Anterior cingulate cortex (tissue), 58 donors: ENCODE measurements at places on chromosomes 5 and 9.
A peak's percentile ranks its signal among the peaks of the same experiment; 100 is the strongest.

DNA sequence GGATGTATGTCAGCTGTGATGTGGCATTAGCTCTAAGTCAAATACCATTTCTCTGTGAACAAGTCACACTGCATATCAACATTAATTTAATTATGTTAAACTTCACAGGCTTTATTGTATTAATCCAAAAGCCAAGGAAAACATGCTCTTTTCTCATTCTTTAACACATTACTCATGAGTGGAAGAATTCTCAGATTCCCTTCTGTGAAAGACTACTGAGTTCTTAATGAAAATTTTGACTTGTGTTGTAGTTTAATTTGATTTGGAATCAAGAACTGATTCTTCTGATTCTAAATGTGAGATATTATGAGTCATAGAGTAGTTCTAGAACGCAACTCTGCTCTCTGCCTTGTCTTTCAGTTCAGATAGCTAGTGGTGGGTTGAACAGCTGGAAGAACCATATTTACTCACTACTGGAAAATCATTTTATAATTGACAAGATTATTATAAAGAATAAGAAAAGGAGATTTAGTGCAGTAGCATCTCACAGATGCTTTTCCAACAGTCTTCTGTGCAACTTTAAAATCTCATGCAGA is 90.6 kb downstream of the VCAN start:
- no peak for DNase-seq

DNA sequence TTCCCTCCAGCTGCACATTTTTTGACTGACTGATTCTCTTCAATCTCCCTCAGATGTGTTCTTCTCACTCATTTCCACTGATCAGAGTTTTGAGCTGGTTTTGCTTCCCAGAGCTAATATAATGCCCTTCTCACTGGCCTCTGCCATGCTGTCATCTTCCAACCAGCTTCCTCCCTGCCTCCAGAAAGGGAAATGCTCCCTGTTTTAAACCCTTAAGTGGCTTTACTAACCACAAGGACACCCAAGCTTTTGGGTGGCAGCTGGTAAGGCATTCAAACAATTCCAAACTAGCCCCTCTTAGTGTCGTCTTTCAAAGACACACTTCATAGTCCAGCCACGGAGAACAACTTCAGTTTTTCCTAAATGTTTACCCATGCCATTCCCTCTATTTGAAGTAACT is 172.5 kb downstream of the CRB2 start:
- no peak for DNase-seq

DNA sequence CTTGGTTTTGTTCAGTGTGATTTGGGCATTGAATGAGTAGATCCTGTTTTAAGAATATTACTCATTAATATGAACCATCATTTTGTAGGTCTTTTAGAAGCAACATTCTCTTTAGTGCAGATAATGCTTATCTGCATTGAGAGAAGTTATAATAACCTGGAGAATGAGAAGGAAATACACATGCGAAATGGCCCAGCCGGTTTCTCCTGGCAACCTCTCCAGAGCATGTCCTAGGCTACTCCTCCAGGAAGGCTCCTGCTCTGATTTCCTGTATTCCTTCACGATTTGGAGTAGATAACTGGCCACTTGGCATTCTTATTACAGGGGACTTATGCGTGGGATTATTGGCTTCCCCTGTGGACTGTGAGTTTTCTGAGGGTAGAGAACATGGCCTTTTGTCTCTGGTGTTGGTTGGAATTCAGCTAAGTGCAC is 12.6 kb downstream of the DAPK1 start:
- DNase-seq = no peak

DNA sequence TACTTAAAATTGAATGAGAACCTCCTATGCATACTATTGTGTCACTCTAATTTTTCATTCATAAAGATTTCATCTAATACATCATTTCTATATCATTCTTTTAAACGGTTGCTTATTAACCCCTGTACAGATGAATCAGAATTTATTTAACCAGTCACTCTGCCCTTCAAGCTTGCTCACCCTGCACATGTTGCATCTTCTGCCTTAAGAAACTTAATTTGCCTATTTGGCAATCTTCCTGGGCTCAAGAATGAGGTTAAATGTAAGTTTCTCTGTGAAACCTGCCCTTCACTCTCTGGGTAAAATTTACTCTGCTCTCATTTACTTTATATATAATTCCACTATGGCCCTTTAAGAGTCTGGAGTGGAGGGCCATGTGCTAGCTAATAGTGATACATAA is 434.7 kb upstream of the ZNF608 start:
- DNase-seq = no peak

- DNase-seq = no peak
Observed at GRCh38 chr5:56456002-56456401, 222.9 kb upstream of the ANKRD55 start.

DNA sequence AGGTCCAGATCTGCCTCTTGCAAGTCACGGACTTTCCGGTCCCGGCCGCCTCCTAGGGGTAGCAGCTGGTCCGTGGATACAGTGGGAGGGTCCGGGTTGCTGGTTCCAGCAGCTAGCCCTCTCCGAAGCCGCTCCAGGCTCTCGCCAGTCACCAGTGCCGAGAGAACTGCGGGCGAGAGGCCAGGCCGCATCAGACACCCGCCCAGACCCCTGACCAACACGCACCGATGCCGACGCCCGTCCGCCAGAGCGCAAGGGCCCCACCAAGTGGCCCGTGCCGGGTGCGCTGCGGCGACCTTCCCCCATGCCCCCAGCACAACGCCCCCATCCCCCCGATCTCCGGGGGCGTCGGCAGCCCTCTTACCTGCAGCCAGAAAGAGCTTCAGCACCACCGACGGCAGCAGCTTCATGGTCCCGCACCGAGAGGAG is 470 bp downstream of the HBEGF start:
- peak; percentile 39 for DNase-seq

DNA sequence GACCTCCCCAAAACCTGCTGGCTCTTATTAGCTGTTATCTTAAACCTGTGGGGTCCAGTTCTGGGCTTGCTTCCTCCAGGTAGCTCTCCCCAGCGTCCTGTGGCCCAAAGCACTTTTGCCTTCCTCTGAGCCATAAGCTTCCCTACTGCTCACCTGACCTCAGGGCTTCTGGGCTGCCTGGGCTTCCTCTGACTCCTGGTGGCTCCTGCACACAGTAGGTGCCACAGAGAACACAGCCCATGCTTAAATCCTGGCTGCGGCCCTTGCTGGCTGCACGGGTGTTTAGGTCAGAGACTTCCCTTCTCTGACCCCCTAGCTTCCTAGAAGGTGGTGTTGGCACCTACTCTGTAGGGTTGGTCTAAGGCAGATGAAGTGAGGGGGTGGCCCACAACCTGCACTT is 2.5 kb downstream of the RALGDS start:
- DNase-seq = no peak

GRCh38 chr5:103089272-103089671 is 30.7 kb downstream of the GIN1 start:
- no peak for DNase-seq

DNA sequence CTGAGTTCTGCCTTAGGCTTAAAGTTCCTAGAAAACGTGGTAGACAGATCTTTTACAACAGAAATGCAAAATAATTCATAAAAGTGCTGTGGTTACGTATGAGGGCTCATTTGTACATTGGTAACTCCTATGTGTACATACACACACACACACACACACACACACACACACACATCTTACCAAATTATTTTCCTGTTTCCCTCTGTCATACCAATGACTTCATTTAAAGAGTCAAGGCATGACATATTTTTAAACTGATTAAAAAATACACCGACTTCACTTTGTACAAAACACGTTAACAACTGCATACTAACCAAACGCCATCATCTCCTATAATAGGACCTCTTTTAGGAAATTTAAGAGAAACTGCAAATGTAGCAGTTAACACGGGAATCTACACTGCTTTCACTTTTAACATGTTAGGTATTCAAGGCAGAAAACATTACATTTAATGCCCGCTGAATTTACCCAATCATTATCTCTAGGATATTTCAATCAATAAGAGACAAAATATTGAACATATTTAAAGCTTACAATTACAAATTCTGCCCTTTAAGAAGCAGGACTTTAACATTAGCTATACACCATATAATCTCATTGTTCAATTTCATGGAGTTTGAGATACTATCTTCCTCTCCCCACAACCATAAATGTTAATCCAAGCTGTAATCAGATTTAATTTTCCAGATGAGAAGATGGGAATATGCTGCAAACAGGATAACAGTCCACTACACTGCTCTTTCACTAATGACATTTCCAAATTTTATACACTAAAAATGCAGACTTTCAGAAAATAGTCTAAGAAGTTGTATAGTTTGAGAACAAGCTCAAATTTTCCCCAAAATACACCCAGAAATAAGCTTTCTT is 133.1 kb downstream of the DENND1A start:
- no peak for DNase-seq

DNA sequence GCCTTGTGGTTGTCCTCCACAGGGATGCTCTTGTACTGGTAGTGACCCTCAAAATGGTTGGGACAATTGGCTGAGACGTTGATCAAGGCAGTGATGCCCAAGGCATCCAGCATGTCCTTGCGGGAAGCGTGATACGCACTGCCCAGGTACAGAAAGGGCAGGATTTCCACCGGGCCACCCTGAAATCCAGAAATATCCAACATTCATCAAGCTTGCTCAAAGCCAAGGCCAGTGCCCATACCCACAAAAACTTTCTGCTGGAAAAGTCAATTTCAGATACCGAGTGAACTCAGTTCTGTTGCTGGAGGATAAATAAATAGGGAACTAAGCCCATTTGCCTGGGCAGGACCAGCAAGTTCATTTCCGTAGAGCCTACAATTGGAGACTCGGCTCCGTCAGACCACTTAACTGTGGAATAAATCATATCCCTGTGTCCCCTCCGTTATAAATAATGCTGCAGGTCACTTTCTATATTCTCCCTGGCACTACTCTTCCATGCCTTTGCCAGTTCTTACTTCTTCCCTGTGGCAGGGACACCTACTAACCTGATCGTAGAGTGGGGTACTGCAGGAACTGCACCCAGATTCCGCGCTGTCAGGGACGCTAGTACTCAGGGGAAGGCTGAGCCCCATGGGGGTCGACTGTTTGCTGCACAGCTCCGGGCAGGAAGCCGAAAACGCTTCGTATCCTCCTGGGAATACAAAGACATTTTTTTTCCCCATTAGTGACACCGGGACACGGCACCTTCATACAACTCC is 1.2 kb downstream of the DUSP1 start:
- DNase-seq = no peak

GRCh38 chr5:39541920-39542319 is 117.1 kb upstream of the DAB2 start:
- no peak for DNase-seq

DNA sequence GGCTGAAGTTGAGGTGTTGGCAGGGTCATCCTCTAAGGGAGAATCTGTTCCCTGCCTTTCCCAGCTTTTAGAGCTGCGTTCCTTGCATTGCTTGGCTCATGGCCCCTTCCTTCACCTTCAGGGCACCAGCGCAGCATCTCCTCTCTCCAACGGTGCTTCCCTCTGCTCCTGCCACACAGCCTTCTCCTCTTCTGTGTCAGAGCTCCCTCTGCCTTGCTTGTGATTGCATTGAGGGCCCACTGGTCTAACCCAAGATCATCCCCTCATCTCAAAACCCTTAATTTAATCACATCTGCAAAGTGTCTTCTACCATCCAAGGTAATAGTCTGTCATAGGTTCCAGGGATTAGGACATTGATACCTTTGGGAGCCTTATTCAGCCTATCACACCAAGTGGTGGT is 205.7 kb upstream of the TBCA start:
- no peak for DNase-seq

GRCh38 chr5:51225789-51226742 is 157.2 kb upstream of the ISL1 start:
- no peak for DNase-seq

DNA sequence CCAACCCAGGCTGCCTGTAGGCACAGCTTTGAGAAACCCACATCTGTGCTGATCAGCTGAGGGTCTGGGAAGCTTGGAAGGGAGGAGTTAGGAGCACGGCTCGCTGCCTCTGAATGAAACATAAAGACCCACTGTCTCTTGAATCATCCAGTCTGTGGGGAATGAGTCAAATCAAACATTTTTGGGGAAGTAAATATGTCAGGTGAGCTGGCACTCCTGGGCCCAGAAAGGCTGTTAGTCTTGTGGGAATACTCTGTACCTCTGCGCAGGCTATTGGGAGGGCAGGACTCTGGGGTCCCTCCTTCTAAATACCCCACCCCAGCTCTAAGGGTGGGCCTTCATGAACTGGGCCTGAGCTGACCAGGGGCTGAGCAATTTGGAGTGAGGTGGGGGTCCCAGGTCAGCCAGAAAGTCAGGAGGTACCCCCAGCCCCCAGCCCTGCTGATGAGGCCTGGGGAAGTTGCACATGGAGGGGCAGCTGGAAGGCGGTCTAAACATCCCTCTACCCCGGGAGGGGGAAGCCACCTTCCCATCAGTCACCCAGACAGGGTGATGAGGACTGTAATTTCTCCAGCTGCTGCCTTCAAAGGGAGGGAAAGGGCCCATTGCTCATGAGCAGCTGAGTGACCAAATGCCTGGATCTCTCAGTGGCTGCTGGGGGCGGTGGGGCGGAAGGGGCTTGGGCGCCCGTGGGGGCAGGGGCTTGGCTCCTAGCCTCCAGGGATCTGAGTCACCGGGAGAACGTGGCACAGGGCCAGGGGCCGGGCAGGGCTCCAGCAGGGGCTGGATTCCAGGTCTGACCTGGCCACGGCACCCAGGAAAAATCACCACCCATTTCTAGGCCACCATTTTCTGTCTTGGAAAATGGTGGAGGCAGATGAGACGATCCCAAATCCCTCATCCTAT is 10.8 kb downstream of the FIBCD1 start:
- DNase-seq = no peak

- DNase-seq = no peak
Observed at GRCh38 chr5:65482296-65482735, 596 bp upstream of the ADAMTS6 start.

- no peak for DNase-seq
Observed at GRCh38 chr5:109028608-109029299, 281.1 kb downstream of the FER start.

DNA sequence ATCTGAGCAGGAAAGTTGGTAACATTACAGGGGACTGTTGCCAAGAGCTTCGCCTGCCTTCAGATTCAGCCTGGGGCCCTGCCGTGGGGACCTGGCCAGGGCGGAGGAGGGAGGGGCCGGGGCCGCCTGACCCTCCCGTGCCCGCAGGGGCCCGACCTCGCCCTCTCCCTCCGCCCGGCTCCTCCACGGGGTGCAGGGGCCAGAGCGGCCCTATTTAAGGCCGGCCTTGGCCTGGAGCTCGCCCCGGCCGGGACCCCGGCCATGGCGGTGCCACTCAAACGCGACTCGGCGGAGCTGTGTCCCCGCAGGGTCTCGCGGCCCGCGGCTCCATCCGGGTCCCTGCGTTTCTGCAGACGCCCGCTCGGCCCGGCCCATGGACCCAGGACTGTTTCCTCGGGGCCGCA is 757 bp downstream of the TMEM250 start:
- no peak for DNase-seq

- DNase-seq = no peak
Observed at GRCh38 chr9:32010322-32010721, 374.1 kb upstream of the ACO1 start.

GRCh38 chr9:114861922-114862605 is 56.2 kb upstream of the TNFSF15 start:
- no peak for DNase-seq
